ENCODE measurements at places on chromosomes 3 and 15.

GRCh38 chr15:72197460-72198355 is at the start of gene GRAMD2A:
TSS of gene GRAMD2A (minus strand) at chr15:72197787.
- DNase-seq = peak; percentile 72

DNA sequence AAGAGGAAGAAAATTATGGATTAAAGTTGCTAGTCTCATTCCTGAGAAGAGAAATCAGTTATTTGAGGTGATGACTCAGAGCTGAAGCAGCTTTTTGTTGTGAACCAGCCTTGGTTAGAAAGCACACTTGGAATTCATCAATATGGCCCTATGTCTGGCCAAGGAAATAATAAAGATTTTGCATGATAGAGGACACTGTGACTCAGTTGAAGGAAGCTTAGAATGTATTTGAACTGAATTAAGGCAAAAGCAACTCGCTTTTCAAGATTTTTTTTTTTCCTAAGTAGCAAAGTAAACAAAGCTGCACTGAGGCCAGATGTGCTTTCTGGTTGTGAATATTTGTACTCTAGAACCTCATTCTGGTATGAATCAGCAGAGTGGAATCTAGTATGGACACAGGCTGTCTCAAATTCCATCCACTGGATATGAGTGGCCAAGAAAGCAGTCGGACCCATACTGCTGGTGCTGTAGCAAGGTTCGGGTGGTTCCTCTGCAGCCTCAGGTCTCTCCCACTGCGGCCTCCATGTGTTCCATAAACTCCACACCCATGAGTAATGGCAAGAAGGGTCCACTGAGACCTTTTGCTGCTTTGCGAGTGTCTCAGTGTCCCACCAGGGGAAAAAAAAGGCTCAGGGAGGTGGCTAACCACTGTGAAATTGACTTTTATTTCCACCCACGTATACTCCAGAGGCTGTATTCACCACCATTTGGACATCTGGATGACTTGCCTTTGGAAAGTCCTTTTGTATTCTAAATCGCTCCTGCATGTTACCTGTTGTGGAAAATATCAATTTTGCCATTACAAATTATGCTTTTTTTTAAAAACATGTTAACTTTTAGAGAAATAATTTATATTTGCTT is 53.1 kb downstream of the TGFBR2 start:
- DNase-seq = no peak

GRCh38 chr15:37931868-37932267 is 2.6 kb upstream of the TMCO5A start:
- DNase-seq = no peak

- DNase-seq = no peak
Observed at GRCh38 chr3:100047455-100048141, 66.7 kb downstream of the FILIP1L start.

GRCh38 chr3:184085389-184085852 is 11.4 kb upstream of the HTR3E start:
- DNase-seq = no peak
